ENCODE measurements at places on chromosomes 5 and 9.
A peak's percentile ranks its signal among the peaks of the same experiment; 100 is the strongest.

- no peak for DNase-seq
- no peak overlapping the region for H3K4me3 ChIP-seq
- H3K27ac ChIP-seq, result no peak overlapping the region
- H3K27me3 ChIP-seq, result no peaks in the 10 kb centered on the region
These were observed 187.6 kb downstream of the GABBR2 start for GRCh38 chr9:98521141-98521540.

DNA sequence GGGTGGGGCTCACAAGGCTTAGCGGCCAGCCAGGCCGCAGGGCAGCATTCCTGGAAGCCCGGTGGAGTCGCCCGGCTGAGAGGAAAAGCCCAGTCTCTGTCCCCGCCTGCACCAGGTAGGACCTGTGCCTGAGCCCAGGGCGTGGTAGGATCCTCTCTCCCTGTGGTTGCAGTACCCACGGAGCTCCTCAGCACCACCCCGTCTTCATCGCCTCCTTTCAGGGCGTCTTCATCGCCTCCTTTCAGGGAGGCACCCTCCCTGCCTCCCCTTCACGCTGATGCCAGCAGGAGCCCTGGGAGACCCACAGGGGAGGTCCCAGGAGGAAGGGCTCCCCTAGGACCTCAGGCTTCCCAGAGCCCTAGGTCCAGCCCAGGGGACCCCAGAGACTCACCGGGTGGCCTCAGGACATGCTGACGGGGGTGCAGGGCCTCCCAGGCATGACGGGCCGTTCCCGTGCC is 53.3 kb upstream of the NOTCH1 start:
- DNase-seq, result no peak

DNA sequence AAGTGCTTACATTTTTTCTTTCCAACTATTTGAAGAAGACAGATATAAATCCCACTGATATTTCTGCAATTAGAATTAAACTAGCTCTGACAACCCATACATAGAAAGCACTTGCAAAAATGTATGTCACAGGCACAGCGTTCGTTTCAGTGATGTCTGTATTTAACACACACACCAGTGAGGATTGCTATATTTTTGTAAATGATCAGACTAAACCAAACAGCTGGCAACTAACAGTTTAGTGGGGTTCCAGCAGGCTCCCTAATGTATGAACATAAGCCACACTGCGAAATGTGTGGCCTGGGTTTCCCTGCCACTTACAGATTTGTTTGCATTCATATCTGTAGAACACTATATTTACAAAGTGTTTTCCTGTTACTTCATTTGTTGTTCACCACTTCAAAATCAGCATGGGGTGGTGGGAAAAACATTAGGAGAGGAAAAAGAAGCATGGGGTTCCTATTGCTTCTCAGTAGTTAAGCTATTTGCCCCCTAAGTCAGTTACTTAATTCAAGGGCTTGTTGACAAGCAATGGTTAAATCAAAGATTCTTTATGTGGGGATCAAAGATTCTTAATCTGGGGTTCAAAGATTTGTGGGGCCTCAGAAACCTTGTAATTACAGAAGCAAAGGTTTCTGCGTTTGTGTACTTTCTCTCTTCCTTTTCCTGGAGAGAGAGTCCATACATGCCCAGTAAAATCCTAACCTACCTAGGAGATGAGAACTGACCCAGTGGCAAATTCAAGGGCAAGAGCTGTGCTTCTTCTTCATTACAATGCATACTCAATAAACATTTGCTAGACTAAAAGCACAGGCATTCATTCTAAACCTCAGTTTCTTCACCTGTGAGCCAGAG is 27.1 kb downstream of the ZNF608 start:
- H3K36me3 ChIP-seq, result no peaks in the 10 kb centered on the region
- H3K4me1 ChIP-seq, result no peaks in the 10 kb centered on the region
- H3K27ac ChIP-seq, result no peak overlapping the region

GRCh38 chr5:175015028-175015685 is 290.8 kb downstream of the MSX2 start:
- H3K4me3 ChIP-seq, result no peak overlapping the region
- DNase-seq, result no peak
- no peaks in the 10 kb centered on the region for H3K4me1 ChIP-seq
- H3K36me3 ChIP-seq, result no peaks in the 10 kb centered on the region

DNA sequence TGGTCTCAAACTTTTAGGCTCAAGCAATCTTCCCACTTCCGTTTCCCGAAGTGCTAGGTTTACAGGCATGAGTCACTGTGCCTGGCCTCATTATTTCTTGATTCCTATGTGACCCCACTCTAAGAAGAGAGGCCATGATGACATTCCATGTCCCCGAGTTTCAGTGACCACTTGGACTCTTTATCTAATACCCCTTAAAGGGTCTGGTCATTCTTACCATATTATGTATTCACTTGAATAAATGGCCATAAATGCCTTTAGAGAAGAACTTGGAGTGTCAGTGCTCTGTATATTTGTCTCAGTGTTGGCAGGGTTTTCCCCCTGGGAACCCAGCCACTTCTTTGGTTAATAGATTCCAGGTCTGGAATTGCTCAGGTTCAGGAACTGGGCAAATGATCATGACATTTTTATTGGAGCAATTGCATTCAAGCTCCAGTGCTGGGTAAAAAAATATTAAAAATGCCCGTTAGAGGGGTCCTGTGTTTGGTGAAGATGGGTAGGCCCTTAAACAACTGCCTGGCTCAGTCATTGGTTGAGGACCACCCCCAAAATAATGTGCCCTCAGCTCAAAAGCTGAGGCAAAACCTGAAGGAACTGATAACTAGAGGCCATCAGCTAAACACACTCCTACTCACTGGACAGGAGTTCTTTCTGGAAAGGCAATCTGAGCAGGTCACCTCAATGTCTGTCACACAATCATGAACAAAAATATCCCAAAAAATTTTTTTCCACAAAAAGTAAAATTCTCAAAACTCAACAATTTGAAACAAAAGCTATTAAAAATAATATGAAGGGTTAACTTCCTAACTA is 186.6 kb upstream of the ZNF608 start:
- no peak overlapping the region for H3K4me3 ChIP-seq
- peak overlapping the region; percentile 24 for H3K27ac ChIP-seq
- H3K27me3 ChIP-seq, result no peaks in the 10 kb centered on the region
- DNase-seq, result no peak

- no peak overlapping the region for H3K4me3 ChIP-seq
- H3K4me1 ChIP-seq, result no peaks in the 10 kb centered on the region
- no peaks in the 10 kb centered on the region for H3K27me3 ChIP-seq
- H3K27ac ChIP-seq, result no peak overlapping the region
- DNase-seq, result no peak
These were observed 31.0 kb upstream of the NR3C1 start for GRCh38 chr5:143434261-143435209.

DNA sequence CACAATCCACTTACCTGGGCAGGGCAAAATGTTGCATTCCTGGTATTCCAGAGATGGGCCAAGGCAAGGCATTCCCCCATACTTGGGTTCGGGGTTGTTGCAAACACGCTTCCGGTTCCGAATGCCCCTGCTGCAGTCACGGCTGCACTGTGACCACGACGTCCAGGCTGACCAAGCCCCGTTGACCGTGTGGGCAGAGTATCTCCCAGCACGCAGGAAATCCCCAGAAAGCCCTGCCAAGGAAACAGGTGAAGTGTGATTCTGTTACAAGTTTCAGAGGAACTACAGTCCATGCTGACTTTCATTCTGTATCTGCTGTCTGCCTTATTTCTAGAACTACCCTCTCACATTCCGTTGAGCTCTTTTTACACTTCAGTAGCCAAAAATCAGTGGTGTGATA is 483.0 kb downstream of the SEMA5A start:
- H3K27ac ChIP-seq, result no peak overlapping the region
- H3K36me3 ChIP-seq, result no peaks in the 10 kb centered on the region
- H3K4me1 ChIP-seq, result no peaks in the 10 kb centered on the region
- H3K4me3 ChIP-seq, result no peak overlapping the region
- no peaks in the 10 kb centered on the region for H3K27me3 ChIP-seq

DNA sequence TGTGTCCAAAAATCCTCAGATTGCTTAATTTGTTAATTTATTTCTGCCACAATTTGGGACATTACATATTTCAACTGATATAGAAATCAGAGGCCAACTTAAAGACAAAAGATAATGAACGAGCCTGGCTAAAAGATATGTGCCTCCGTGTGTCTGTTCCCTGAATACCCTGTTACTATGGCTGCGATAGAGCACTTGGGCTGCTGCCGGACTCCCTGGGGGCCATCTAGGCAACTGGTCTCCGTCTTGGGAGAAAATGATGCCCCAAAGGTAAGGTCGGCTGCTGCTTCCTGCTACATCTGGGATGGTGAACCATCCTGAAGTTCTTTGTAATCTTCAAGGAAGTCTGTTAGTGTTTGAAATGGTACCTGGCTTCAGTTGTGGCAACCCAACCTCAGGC is 72.0 kb downstream of the RCL1 start:
- DNase-seq, result no peak
- H3K27ac ChIP-seq, result peak overlapping the region; percentile 75
- no peaks in the 10 kb centered on the region for H3K27me3 ChIP-seq
- H3K4me3 ChIP-seq, result no peak overlapping the region
- peaks cover 6% of the 10 kb centered on the region for H3K36me3 ChIP-seq

- H3K27ac ChIP-seq, result no peak overlapping the region
- no peaks in the 10 kb centered on the region for H3K27me3 ChIP-seq
- no peak overlapping the region for H3K4me3 ChIP-seq
- DNase-seq, result no peak
- no peaks in the 10 kb centered on the region for H3K36me3 ChIP-seq
- peaks cover 7% of the 10 kb centered on the region for H3K4me1 ChIP-seq
These were observed 10.3 kb upstream of the CD180 start for GRCh38 chr5:67206929-67207328.

DNA sequence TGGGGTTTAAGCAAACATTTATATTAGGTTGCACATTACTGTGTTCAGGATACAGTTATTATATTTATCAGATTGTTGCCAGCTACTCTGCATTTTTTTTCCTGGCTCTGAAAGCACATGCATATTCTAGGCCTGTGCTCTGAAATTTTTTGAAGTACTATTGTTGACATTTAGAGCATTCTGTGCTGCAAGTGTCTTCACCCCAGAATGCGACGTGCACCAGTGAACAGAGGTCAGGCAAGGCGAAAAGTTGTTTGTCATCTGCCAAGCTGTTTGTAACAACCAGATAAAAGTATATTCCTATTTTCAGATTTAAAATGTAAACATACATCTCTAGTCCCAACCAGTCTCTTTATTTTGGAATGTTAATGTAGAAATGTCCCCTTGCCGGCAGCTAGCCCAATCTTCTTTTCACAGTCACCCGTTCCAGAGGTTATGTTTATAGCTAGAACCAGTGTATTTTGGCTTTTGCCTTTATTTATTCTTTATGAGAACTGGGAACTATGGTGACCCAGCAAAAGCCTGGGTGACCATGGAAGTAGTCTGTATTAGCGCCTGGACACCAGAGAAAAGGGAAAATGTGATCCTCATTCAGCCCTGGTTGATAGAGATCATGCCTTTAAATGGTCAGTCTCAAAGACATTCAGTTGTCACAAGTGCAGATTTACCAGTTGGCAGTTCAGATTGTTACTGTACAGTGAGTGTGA is 84.6 kb downstream of the NDUFAF2 start:
- H3K27ac ChIP-seq, result peak overlapping the region; percentile 29
- no peaks in the 10 kb centered on the region for H3K36me3 ChIP-seq
- H3K27me3 ChIP-seq, result no peaks in the 10 kb centered on the region
- H3K4me3 ChIP-seq, result no peak overlapping the region

DNA sequence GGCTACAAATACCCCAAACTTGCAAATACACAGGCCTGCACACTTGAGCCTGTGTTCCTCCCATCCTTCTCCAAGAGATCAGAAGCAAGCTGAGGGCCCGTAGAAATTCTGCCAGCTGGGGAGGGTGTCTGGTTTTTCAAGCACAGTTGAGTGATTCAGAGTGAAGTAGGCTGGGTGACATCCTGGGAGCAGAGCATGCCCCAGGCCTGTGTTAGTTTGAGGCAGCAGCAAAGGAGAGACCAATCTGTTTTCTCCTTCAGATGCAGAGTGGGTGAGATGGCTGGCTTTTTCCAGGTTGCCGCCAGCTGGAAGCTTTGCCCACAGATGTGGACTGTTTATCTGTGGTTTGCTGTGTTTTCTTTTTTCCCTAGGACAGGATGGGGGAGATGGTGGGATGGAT is 63.1 kb downstream of the RCL1 start:
- DNase-seq, result peak; percentile 76
- peaks cover 6% of the 10 kb centered on the region for H3K36me3 ChIP-seq
- H3K27ac ChIP-seq, result peak overlapping the region; percentile 75
- H3K4me3 ChIP-seq, result no peak overlapping the region
- H3K27me3 ChIP-seq, result no peaks in the 10 kb centered on the region

DNA sequence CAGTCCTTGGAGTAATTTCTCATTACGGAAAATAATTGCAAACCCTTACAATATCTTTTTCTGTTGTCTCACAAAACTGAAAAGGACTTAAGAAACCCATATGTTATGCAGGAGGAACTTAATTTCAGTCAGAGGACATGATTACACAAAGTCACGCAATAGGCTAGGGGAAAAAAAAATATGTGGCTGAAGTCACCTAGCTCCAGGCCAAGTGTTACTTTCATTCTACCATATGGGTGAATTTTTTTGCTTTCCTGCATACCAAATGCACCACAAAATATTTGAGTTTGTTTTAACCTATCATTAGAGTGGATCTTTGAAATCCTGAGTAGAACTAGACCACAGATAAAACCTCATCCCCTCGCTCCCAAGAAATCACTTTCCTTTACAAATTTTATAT is 523.5 kb downstream of the CAAP1 start:
- no peaks in the 10 kb centered on the region for H3K4me1 ChIP-seq
- DNase-seq, result no peak
- H3K36me3 ChIP-seq, result no peaks in the 10 kb centered on the region
- H3K27me3 ChIP-seq, result no peaks in the 10 kb centered on the region
- H3K4me3 ChIP-seq, result no peak overlapping the region

DNA sequence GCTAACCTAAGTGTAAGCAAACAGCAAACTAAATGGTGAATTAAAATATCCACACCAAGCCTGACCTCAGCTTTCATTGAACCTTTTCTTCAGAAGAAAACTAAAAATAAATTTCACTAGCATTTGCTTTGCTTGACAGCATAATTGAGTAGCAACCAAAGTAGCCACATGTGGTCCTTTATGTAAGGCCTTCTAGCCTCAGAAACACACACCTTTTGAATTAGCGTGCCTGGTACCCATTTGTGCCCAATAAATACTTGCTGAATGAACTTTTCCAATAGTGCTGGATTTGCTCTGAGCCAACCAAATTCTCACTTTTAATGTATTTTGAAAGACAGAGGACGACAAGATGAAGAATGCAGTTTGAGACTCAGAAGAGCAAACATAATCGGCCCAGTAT is 2.1 kb upstream of the NIPBL start:
- H3K36me3 ChIP-seq, result no peaks in the 10 kb centered on the region
- H3K27me3 ChIP-seq, result no peaks in the 10 kb centered on the region
- no peak for DNase-seq
- no peak overlapping the region for H3K27ac ChIP-seq
- no peaks in the 10 kb centered on the region for H3K4me1 ChIP-seq

GRCh38 chr5:128613766-128614165 is 75.7 kb upstream of the FBN2 start:
- H3K4me3 ChIP-seq, result no peak overlapping the region
- H3K36me3 ChIP-seq, result no peaks in the 10 kb centered on the region
- no peak for DNase-seq
- no peaks in the 10 kb centered on the region for H3K27me3 ChIP-seq
- no peak overlapping the region for H3K27ac ChIP-seq

- no peak overlapping the region for H3K4me3 ChIP-seq
- H3K27me3 ChIP-seq, result no peaks in the 10 kb centered on the region
- DNase-seq, result no peak
- peak overlapping the region; percentile 68 for H3K27ac ChIP-seq
These were observed 53.1 kb downstream of the PDCD1LG2 start for GRCh38 chr9:5563417-5563815.
